NCI-H748 treated with DMSO at 0.1 percent for 48 hours (cell line): ENCODE measurements at places on chromosomes 3 and 15.

GRCh38 chr15:87874896-87875711 lies 381.4 kb downstream of the NTRK3 start:
- DNase-seq, result no peak

DNA sequence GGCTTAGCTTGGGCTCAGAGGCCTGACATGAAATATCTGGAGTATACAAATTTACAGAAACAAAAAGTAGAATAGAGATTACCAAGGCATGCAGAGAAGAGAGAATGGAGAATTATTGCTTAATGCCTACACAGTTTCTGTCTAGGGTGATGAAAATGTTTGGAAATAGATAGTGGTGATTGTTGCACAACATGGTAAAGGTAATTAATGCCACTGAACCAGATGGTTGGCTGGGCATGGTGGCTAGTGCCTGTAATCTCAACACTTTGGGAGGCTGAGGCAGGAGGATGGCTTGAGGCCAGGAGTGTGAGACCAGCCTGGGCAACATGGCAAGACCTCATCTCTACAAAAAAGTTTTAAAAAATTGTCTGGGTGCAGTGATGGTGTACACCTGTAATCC lies 46.6 kb upstream of the OSBPL11 start:
- DNase-seq, result no peak

DNA sequence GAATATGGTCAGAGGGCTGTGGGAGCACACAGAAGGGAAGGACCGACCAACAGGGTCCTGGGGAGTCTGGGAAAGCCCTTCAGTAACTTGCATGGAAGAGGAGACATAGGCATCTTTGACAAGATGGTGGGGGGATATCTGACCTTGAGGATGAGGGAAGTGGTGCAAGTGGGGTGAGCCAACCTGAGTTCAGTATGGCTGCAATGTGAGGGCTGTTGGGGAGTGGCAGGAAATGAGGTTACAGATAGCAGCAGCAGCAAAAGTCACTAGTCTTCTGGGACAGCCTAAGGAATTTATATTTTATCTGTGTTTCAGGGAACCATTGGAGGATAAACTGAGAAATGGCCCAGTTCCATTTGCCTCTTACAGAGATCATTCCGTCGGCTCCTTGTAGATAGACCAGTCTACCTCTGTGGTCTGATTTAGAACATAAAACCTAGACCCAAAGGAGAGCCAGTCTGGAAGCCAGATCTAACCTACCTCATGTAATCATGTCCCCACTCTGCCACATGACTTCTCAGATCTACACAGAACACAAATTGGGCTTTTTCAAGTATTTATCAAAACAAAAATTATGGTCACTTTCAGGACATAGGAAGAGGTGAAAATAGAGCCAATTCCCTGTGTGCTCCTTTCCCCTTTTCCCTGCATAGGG lies 75.6 kb downstream of the ST6GAL1 start:
- DNase-seq, result no peak

DNA sequence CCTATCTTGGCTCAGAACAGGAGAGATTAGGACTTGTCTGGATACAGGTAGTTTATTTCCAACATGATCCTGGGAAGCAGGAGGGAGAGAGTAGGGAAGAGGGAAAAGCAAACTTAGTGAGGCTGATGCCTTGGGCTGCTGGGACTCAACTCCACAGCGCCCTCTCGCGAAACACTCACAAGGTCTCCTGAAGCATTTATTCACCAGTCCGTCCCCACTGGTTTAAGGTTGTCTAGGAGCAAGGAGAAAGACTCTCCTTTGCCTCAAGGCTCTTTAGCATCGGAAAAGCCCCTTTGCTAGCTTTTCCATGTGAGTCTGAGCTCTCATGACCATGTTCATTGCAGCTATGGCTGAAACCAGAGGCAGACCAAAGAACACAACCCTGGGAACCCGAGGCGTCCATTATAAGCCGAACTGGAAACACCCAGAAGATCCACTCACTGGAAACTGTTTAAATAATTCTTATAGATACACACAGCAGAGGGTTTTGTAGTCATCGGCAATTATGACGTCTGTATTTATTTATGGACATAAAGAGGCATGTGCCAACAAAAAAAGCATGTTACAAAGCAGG lies 244.5 kb downstream of the CD47 start:
- peak; percentile 32 for DNase-seq

DNA sequence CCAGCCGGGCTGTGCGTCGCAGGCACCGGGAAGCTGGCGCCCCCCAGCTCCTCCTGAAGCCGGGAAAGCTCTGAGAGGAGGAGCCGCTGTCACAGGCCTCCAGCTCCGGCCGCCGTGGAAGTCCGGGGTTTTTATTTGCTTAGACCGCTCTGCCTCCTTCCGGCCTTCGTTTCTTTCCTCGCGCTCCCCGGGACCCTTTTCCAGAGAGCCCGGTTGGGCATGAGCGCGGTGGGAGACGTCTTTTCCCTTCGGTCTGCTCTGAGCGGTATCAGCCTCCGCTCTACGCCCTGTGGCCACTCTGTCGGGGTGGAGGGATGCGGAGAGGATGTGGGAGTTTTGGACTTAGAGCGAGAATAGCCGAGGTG lies 559 bp downstream of the SENP5 start:
- no peak for DNase-seq

DNA sequence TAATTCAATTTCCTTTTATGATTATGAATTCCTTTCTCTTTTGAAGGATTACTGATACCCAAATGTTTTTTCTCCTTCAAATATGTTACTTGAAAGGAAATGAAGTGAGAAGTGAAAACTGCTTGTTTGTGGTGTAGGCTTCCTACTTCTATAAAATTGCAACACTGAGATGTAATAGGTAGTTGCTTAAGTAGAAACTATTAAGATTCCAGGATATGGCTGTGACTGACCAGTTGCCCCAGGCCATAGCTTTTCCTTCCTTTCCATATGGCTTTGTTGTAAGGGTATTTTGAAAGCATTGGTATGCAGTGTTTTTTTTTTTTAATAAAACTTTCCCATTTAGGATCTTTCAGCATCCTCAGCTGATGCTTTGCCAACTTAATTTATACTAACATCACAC lies 28.5 kb downstream of the DNAJC13 start:
- DNase-seq, result no peak

DNA sequence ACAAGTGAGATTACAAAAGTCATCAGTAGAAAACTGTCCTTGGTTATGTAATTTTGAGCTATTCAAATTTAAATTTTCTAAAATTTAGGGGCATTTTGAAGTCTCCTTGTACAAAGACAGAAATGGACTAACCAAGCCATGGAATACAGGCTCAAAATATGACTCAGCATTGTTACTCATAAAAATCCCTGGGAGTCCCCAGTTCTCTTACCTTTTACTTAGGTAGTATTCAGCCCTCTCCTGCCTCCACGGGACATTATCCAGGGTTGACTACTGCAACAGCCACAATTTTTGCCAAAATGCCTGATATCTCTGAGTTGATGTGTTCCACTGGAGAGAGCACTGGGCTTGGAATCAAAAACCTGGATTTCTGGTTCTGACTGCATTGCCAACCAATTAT lies 25.0 kb downstream of the CLDN18 start:
- DNase-seq, result no peak

DNA sequence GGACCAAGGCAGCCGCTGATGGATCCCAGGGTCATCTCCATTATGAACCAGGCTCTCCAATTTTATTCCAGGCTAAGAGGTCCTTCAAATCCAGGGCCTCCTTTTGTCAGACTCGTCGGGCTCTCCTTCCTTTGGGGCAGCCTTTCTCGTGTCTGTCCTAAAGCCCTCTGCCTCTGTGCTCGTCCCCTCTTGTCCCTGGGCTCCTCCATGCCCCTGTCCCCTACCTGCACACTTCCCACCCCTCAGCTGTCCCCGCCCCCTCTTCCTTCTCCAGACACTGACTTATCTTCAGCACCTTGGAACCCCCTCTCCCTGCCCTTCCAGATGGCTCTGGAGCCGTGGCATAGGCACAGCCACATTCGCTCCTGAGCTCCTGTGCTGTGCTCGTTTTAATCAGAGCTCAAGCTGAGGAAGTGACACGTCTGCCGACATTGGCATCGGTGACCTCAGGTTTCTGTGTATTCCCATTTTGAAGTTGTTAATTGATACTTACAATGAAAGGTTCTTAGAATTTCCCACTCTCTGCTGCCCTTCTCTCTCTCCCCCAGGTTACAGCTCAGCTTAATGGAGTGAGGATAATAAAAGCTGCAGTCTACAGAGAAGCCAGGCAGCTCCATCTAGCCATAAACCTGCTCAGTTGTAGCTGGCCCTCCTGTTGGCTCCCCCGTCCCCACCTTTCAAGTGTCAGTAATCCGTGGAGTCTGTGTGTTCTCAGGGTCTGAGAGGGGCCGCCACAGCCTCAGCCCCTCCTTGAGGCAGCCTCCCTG lies 51.1 kb upstream of the SEC22A start:
- no peak for DNase-seq

DNA sequence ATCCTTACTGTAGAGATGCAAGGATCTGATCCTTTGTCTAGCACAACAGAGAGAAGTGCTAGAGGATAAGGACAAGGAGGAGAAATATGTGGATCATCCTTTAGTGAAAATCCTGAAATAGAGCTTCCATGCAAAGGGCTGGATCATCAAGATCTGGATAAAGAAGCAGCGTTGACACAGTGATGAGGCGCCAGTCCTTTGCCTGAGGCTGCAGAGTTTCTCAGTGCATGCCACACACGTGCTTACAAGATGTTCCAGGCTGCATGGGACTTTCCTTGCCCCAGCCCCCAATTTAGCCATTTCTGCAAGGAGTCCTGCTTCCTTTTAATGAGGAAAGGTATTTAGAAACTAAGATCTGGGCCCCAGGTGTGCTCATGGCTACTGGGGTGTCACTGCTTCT lies 7.2 kb upstream of the ABTB1 start:
- DNase-seq, result no peak

- DNase-seq, result peak; percentile 19
Measured at GRCh38 chr15:45378149-45378912, at the start of gene GATM. Gene GATM, minus strand, starts transcription at chr15:45378544. Its CDS starts 91 bp downstream, at chr15:45378453.

- DNase-seq, result no peak
Measured at GRCh38 chr3:122085673-122086072, 30.5 kb downstream of the CD86 start.

GRCh38 chr15:57308170-57308545 lies 68.1 kb upstream of the CGNL1 start:
- DNase-seq, result no peak

DNA sequence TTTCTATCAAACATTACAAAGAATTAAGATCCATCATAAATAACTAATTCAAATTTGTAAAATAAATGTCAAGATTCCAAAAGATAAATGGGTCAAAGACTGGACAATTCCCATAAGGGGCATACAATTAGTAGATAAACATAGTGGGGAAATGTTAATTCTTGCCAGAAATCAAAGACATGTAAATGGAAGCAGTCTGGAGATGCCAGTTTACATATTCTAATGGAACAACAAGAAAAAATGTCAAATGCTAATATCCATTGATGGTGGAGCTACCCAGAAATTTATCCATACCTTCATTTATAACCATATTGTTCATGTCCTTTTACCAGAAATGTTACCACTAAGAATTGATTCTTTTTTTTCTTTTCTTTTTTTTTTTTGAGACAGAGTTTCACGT lies 13.7 kb upstream of the LIPC start:
- no peak for DNase-seq
